Activated CD4-positive, CD25-positive, alpha-beta regulatory T cell treated with anti-CD3 and anti-CD28 coated beads, Interleukin-2, amount 50 U/mL, for 16 hours (primary cell): ENCODE measurements at places on chromosomes 13 and 19.

GRCh38 chr13:98199480-98199879 lies 22.4 kb upstream of the RNF113B start:
- DNase-seq: no peak

GRCh38 chr19:32330213-32330857 lies 15.1 kb upstream of the ZNF507 start:
- no peak for DNase-seq

GRCh38 chr13:49246850-49247642 lies 679 bp upstream of the CDADC1 start:
- no peak for DNase-seq

DNA sequence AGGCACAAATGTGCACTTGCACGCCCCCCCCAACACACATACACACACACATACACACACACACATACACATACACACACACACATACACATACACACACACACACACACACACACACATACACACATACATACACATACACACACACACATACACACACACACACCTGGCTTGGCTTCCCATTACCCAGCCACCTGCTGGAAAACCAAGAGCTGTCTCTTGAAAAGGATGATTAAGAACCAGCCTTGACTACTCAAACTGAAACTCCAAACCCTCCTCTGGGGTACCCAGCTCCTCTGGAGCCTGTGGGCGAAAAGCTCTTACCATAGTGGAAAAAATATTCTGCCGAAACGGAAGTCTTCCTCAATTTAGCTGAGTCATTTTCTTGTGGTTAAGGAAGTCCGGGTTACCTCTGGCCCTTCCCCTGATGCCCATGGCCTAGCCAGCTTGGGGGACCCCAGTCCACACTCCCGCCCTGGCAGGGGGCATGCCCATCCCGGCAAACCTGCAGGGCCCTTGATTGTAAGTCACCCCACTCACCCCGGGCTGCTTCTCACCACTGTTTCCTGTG lies 21.9 kb downstream of the CEBPA start:
- no peak for DNase-seq

- no peak for DNase-seq
Observed at GRCh38 chr19:56191115-56191514, 6.5 kb downstream of the ZSCAN5B start.

DNA sequence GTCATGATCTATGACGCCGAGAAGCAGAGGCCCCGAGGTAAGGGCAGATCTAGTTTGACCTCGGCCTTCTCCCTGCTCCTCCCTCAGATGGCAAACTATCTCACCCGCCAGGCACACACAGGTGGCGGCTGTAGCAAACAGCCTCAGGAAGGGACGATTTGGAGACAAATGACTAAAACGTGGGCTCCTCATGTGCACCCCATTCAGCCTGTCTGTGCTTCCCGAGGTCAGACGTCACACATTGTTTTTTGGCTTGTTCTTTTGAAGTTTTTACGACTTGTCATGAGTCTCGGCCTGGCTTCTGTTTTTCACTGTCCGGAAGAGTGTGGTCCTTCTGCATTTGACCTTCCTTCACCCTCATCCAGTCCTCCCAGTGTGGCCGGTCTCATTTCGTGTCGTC lies 15.0 kb downstream of the DAZAP1 start:
- DNase-seq: no peak

GRCh38 chr13:36131931-36132297 lies 732 bp upstream of the DCLK1 start:
- no peak for DNase-seq

- DNase-seq: no peak
Observed at GRCh38 chr13:100790405-100790804, 115.8 kb upstream of the TMTC4 start.

DNA sequence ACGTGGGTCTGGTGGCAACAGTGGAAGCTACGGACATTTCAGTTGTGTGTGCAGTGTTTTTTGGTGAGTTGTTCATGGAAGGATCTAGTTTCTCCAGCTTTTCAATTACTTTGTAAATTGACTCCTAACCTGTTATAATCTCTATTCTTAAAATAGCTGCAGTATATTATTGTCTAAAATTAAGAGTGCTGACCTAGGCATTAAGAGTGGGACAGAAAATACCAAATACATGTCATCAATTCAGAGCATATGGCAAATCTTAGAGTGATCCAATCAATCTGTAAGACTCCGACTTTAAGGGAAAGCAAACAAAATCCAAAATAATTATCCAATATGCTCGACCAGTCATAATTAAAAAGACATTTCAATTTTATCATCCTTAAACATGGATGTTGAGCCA lies 338.1 kb upstream of the PCDH9 start:
- DNase-seq: no peak

DNA sequence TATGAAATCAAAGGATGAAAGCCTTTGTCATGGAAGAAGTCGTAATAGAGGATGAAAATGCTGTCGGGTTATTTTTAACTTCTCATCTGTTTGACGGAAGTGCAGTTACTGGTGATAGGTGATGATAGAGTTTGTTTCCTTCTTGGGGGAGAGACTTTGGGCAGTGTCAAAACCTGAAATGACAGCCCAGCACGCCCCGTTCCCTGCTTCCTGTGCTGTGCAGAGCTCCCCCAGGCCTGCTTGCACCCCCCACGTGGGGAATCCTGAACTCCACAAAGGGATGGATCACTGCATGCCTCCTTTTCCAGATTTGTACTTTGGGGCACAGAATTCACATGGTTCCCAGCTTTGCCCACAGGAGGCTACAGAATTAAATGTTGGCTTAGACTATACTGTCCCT lies 102.7 kb downstream of the ATP11A start:
- no peak for DNase-seq

DNA sequence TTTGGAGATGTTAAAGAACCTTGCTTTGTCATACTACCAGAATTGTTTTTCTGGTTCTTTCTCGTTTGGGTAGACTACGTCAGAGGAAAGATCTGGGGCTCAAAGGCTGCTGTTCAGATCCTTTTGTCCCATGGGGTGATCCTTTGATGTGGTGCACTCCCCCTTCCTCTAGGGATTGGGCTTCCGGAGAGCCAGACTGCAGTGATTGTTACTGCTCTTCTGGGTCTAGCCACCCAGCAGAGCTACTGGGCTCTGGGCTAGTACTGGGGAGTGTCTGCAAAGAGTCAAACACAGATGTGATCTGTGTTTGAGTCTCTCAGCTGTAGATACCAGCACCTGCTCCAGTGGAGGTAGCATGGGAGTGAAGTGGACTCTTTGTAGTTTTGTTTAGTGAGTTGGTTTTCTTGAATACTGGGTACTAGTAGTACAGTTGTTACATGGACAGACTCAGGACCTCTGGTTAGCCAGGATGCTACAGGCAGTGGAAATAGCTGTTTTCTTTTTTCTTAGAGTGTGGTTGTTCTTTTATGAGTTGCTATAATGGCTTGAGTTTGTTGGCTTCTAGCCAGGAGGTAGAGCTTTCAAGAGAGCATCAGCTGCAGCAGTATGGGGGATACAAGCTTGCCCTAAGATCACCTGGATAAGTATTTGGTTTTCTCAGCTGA lies 34.4 kb downstream of the DNAJC15 start:
- no peak for DNase-seq
